PC-9 (cell line): ENCODE measurements at places on chromosomes 13 and 19.

DNA sequence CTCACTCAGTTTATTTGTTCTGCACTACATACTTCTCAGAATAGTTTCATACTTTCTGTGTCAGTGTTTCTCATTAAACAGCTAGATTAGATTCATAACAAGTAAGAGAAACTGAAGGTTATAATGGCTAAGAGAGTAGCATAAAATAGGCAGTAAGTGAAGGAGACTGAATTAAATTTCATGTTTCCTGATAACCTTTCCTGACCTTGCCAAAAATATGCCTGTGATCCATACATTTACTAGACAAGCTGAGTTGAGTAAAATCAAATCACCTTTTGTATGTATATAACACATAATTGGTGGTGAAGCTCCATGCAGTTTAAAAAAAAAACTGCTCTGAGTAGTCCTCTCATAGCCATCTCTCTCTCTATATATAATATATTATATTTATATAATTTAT is 545.3 kb upstream of the PCDH20 start:
- H3K4me1 ChIP-seq: no peaks in the 10 kb centered on the region
- no peaks in the 10 kb centered on the region for H3K36me3 ChIP-seq
- no peak for DNase-seq
- H3K27ac ChIP-seq: no peak overlapping the region
- H3K27me3 ChIP-seq: no peaks in the 10 kb centered on the region
- H3K4me3 ChIP-seq: no peak overlapping the region

GRCh38 chr13:21075379-21076249 is 14.2 kb upstream of the LATS2 start:
- H3K4me1 ChIP-seq: peaks cover 34% of the 10 kb centered on the region
- no peak overlapping the region for H3K27ac ChIP-seq
- H3K4me3 ChIP-seq: no peak overlapping the region
- no peak for DNase-seq

GRCh38 chr13:109706015-109706715 is 80.2 kb downstream of the IRS2 start:
- no peaks in the 10 kb centered on the region for H3K36me3 ChIP-seq
- no peaks in the 10 kb centered on the region for H3K27me3 ChIP-seq
- H3K4me1 ChIP-seq: peaks cover 29% of the 10 kb centered on the region
- H3K27ac ChIP-seq: peak overlapping the region; percentile 89
- DNase-seq: no peak
- H3K4me3 ChIP-seq: peak overlapping the region; percentile 25; the same call in 1 of the 2 replicates

DNA sequence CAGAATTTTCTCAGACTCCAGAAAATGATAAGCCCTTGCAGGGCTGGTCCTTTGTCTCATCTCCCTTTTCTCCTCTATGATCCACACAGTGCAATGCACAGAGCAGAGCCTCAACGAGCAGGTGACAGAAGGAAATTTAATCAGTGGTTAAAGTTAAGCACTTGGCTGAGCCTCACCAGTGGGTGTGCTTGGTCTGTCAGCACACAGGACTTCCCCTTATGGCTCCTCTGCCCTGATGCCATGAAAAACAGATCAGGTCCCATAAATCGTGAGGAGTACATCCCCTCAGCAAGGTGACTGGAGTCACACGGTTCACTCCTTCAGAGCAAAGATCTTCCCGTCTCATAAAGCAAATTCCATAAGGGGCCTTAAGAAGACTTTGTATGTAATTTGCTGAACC is 818.2 kb downstream of the UQCRFS1 start:
- H3K27me3 ChIP-seq: peaks cover 18% of the 10 kb centered on the region; the same call in 1 of the 2 replicates
- no peak for DNase-seq
- H3K36me3 ChIP-seq: no peaks in the 10 kb centered on the region
- H3K4me3 ChIP-seq: no peak overlapping the region
- H3K27ac ChIP-seq: no peak overlapping the region
